Bone marrow (tissue), 2 donors: ENCODE measurements at places on chromosomes 2 and 18.

- DNase-seq = no peak
Measured at GRCh38 chr18:70459251-70459650, 170.4 kb downstream of the SOCS6 start.

DNA sequence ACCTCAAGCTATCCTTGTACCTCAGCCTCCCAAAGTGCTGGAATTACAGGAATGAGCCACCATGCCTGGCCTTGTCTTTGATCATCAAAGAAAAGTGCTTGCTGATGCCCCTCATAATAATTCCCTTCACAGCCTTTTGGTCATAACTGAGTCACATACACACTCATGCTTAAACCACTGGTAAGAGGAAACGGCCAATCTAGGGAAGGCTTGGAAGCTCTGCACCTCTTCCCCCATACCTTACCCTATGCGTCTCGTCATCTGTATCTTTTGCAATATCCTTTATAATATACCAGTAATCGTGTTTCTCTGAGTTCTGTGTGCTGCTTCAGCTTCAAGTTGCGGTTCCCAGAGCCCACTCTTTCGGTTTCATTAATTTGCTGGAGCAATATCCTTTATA, 4.8 kb upstream of the RNF138 start:
- DNase-seq = no peak

- no peak for DNase-seq
Measured at GRCh38 chr2:37575780-37576179, 95.7 kb downstream of the CDC42EP3 start.

DNA sequence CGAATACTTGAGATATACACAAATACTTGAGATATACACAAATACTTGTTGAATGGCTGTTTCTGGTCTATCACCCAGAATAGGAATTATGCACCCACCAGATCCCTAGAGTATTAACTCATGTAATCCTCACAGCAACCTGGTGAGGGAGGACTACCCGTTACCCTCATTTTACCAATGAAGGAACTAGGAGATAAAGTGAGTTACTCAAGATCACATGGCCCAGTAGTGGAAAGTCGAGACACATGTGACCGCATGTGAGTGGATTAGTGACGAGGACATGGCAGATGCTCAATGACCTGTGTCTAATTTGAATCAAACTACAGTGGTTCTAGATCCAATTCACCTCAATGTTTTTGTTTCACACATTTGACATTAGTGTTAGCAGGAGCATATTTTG, 2.4 kb downstream of the MOGAT1 start:
- no peak for DNase-seq

GRCh38 chr2:187233811-187234210, 214.2 kb downstream of the CALCRL start:
- no peak for DNase-seq

GRCh38 chr18:32318581-32318980, 128.7 kb downstream of the MEP1B start:
- no peak for DNase-seq

DNA sequence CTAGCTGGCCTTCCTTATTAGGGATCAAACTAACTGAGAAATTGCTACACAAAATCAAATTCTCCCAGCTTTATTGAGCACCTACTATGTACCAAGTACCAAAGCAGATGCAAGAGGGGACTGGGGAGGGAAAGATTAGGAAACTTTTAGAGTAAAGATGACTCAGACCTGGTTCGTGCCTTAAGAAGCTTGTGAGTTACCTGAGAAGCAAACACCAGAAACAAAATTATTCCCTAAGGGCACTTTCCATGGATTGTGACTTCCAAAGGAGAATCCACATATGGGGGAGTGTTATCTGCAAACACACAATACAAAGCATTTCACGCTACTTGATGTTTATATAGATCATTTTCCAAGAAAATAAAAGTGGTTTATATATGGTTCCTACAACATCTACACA, 326.9 kb upstream of the HNRNPA3 start:
- DNase-seq = no peak

DNA sequence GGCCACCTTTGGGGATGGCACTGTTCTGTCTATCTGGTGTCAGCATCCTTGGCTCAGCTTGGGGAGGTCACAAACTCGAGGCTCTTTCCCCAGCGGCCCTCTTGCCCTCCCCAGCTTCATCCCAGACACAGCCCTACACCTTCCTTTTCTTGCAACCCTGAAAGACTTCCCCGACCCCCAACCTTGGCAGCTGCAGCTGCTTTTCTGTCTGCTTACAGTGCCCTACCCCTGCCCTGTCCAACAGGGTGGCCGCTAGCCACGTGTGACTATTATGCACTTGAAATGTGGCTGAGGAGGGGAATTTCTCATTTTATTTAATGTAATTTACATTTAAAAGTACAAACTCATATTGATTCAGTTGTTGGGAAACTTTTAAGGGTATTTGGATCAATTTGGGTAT, 41.3 kb downstream of the NGEF start:
- no peak for DNase-seq

GRCh38 chr2:187129868-187130267, 280.9 kb upstream of the ZSWIM2 start:
- no peak for DNase-seq

GRCh38 chr2:225070811-225071210, 28.5 kb upstream of the DOCK10 start:
- DNase-seq = no peak

DNA sequence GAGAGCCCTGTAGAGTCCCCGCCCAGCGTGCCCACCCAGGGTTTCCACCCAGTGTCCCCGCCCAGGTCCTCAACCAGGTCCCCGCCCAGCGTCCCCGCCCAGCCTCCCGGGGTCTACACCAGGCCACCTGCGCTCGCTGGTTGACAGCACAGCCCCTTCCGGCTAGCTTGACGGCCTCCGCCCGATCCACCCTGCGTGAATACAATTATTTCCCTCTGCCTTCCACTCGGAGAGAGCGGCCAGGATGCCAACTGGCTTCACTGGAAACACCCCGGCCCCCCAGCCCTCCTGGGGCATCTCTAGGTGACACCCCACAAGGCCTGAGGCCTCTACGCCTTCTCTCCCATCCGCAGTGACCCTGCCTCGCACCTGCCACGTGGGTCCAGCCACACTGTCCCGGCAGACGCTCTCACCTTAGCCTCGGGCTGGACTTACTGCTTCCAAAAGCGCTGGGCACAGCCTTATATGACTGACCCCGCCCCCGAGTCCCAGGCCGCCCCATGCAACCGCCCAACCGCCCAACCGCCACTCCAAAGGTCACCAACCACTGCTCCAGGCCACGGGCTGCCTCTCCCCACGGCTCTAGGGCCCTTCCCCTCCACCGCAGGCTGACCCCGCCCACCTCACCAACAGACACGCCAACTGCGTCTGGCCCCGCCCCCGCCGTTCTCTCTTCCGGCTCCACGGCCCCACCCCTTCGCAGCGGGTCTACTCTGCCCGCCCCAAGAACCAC, 188.1 kb downstream of the LAMA1 start:
- DNase-seq = no peak

DNA sequence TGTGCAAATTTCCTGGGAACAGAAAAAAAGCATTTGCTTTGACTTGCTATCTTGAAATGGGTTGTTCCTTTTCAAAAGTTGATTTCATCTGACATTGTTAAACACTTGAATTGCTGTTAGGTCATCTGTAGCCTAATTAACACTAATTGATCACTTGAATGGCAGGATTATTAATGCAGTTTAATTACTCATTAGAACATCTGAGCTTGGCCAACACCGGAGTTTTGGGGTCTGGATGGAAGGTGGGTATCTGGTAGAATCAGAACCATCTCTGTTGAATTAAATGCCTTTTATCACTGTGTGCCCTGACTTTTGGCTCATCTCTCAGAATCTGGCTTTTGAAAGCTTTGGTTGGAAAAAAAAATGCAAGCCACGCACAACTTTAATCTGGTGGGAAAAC, 8.4 kb downstream of the DAPL1 start:
- DNase-seq = no peak

GRCh38 chr2:219455581-219455980, 20.9 kb downstream of the SPEG start:
- no peak for DNase-seq

DNA sequence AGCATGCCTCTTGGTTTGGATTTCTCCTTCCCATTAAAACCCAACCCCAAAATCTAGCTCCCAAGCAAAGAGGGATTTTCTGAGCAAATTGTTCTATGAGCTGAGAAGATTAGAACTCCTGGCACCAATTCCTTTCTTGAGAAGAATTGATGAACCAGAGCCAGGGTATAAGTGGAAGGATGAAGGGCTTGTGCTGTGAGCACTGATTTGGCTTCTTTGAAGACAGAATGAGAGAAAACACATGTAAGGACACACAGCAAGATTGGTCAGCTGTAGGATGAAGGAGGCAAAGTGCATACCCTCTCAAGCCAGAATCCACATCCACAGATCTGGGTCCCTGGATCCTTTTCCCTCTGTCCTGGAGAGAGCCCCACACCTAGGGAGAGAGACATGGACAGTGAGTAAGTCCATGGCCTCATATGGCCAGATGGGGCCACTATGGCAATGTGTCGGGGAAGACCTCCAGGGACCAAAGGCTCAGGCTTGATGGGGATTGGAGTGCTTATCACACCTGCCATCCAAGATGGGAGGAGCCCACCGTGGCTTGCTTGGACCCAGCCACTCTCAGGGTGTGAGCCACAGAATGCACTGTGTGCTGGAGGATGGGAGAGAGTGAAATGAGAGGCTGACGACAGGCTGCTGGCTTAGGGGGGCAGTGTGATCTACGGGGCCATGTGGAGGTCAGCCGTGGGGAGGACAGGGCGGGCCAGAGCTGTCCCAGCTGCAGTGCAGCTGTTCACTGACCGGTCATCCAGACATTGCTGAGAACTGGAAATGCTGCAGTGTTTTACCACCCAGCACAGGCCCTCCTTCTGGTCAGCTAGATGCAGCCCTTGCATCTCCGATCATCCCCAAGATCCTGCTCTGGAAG, 339.8 kb downstream of the CYP26B1 start:
- no peak for DNase-seq

- no peak for DNase-seq
Measured at GRCh38 chr2:209974576-209974975, 27.9 kb upstream of the RPE start.

GRCh38 chr2:143668234-143668633, 539.0 kb downstream of the ARHGAP15 start:
- no peak for DNase-seq

DNA sequence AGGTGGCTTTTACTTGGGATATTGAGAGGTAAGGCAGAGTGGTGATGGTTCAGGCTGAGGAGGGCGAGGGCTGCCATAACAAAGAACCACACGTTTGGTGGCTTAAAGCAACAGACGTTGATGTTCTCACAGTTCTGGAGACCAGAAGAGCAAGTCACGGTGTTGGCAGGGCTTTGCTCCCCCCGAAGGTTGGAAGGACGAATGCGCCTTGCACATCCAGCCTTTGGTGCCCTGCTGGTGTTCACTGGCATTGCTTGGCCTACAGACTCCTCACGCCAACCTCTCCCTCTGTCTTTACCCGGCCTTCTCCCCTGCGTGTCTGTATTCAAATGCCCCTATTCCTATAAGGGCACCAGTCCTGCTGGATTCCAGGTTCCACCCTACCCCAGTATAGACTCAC, 125.4 kb downstream of the TPO start:
- DNase-seq = no peak

DNA sequence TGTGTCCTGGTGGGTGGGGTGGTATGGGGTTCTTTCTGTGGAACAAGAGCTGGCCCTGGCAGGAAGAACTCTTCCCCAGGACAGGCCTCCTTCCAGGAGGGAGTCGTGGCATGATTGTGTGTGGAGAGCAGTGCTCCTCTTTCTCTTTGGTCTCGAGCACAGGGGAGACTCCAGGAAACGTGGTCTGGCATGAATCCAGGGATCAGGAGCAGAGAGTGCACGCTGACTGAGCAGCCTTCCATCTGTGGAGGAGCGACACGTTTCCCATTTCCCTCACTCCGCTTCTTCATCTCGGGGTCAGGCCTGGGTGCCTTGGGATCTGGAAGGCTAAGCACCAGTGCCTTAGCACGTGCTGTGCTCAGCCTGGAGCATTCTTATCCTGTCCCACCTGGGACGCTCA, 132.0 kb upstream of the HDAC4 start:
- DNase-seq = no peak

GRCh38 chr2:186325827-186326535, 160.1 kb upstream of the ZC3H15 start:
- no peak for DNase-seq

GRCh38 chr18:13877157-13877556, 38.2 kb downstream of the MC2R start:
- DNase-seq = no peak

- no peak for DNase-seq
Measured at GRCh38 chr2:211812587-211812986, 726.0 kb downstream of the ERBB4 start.

- no peak for DNase-seq
Measured at GRCh38 chr18:39318008-39318407, 1752.4 kb upstream of the CELF4 start.
